Activated naive CD4-positive, alpha-beta T cell treated with anti-CD3 and anti-CD28 coated beads, Interleukin-2, amount 50 U/mL, for 72 hours (primary cell): ENCODE measurements at places on chromosomes 3 and 15.

GRCh38 chr15:29740692-29741311, 81.5 kb downstream of the TJP1 start:
- no peak for DNase-seq

DNA sequence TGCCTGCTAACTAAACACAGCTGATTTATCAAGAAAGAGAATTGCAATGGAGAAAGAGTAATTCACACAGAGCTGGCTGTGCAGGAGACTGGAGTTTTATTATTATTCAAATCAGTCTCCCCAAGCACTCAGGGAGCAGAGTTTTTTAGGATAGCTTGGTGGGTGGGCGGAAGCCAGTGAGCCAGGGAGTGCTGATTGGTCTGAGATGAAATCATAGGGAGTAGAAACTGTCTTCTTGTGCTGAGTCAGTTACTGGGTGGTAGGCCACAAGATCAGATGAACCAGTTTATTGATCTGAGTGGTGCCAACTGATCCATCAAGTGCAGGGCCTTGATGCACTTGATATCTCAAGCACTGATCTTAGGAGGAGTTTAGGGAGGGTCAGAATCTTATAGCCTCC, 891.9 kb upstream of the CADM2 start:
- DNase-seq = no peak

DNA sequence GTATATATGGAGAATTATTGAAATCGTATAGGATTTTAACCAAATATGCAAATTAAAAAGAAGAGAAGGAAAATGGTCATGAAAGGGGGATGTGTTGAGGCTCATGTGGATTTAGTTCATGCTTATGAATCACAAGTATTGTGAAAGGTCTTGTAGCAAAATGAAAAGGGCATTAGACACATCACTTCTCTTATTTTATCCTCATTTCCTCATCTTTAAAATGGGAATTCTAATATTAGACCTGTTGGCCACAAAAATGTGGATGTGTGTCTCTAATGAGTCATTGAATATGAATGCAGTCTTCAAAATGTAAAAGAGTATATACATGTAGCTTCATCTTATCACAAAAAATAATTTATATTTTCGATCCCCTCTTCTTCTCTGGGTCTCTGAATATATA, 14.9 kb upstream of the ALCAM start:
- DNase-seq = no peak

DNA sequence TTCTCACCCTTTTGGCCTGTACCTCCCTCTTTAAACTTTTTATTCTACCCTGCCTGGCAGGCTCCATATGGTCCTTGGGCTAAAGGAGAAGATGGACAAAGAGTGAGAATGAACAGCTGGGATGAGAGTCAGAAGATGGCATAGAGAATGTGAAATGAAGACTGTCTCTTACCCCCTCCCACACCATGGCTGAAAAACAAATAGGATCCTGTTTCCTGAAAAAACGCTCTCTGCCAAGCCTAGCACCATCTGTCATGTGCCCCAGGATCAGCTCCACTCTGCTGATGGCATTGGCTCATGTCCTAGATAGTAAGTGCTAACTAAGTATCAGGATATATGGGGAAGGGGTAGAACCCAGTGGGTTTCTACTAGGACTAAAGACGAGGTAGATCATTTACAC, 238.6 kb downstream of the MEX3B start:
- DNase-seq = no peak

GRCh38 chr3:23825802-23826201, 20.0 kb downstream of the UBE2E1 start:
- DNase-seq = no peak

DNA sequence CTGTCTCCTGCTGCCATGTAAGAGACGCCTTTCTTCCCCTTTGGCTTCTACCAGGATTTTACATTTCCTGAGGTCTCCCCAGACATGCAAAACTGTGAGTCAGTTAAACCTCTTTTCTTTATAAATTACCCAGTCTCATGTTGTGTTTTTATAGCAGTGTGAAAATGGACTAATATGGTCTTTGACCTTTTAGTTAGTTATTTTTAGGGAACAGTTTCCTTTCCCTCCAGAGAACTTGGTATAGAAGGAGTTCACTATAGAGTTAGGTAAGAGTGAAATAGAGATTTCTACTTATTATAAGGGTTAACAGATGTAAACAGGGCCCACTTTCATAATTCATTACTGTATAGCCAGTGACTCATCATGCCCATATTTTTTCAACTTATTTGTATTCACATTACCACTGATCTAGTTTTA, 170.9 kb downstream of the UNC13C start:
- no peak for DNase-seq
